ENCODE measurements at places on chromosomes 2 and 18.
A peak's percentile ranks its signal among the peaks of the same experiment; 100 is the strongest.

DNA sequence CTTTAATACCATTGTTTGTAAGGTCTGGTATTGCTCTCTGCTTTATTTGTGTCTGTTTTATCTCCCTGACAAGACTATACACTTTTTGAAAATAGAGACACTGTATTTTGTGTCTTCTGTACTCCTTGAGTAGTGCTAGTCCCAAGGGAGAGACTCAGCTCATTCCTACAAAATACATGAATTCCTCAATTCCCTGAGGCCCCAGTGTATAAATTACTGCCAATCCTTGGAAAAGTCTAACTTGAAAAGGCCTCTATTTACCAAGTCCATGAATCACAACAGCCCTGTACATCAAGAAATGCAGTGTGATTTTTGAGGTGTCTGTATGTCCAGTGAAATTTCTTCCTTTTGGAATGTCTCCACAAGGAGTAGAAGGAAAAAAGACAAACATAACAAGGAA, 34.9 kb upstream of the NEDD4L start:
- DNase-seq, result no peak

DNA sequence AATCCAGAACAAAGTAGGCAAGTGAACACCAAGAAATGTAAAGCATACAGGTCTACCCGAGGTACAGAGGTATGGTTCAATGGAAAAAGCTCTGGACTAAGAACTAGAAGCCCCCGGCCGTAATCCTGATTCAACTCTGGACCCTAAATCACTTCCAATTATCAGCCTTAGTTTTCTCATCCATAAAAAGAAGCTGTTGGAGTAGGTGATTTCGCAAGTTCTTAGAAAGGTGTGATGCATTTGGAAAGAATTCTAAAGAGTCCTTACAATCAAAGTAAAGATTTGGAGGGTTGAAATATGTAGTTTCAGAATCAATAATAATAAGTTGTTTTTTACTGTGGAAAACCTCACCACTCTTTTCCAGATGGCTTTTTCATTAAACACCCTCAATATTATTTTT, 622.1 kb upstream of the ID2 start:
- DNase-seq, result no peak

- DNase-seq, result no peak
Observed at GRCh38 chr18:27556741-27557140, 371.6 kb upstream of the CHST9 start.

DNA sequence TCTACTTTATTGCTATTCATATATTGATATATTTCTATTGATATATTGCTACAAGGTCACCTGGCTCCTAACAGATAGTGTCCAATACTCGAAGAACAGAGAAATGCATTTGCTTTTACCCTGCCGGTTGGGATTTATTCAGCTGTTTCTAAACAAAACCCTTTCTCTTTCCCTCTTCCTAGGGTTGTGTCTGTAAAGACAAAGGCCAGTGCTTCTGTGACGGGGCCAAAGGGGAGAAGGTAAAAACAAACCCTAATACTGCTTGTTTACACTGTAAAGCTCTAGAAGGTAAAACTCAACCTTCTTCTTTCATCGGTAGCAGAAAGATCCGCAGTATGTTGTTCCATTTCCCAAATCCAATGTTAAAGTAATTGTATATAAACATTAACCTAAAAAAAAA, 73.4 kb downstream of the COL4A3 start:
- no peak for DNase-seq

GRCh38 chr2:181937473-181937872, 45.9 kb downstream of the ITPRID2 start:
- no peak for DNase-seq

DNA sequence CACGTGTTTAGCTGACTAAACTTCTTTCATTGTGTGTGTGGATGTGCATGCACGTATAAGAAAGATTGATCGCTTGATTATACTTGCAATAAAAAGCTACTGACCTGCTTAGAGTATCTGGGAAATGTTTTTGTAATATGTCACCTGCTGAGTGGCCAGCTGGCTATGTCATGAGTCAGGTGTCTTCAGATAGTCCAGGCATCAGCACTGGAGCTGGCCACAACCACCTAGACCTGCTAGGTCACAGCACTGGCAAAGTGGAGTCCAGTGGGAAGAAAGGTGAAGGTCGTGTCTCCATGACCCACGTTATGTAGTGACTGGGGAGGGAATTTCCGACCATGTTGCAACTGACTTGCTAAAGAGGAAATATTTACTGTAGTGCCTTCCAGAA, 147.0 kb downstream of the ESCO1 start:
- DNase-seq, result no peak

GRCh38 chr18:61706276-61706915, 186.4 kb downstream of the RNF152 start:
- no peak for DNase-seq

GRCh38 chr2:175468431-175469098, 287.1 kb upstream of the ATP5MC3 start:
- no peak for DNase-seq

DNA sequence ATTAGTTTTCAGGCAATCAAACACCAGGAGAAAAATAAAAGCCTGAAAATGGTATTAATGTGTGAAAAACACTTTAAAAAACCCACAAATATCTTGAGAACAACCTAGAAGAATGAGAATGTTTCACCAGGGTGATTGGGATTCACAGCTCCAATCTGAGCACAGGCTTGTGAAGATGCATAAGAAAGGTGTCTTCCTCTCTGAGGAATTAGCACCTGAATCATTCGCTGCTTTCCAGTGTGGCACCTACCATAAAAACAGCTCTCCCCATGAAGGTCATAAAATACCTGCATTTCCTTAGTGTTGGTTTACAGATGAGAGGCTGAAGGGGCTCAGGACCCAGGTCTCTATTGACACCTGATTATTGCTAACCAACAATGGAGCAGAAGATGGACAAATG, 499.7 kb upstream of the KLHL29 start:
- no peak for DNase-seq

DNA sequence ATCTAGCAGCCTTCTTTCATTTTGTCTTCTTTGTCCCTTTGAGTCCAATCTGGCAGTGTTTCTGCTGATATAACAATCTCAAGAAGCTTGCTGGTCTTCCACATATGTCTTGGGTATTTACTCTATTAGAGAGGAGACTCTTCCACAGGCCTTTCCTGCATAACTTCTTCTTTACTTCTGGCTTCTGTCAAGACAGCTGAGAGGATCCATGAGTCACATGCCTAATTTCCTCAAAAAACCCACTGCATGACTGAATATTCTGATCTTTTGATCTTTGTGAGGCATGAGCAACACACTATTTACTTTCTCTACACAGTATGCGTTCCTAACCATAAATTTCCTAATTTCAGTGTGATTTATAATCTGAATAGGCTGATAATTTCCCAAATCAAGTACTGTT, 5.1 kb upstream of the DCC start:
- no peak for DNase-seq

- peak; percentile 46 for DNase-seq
Observed at GRCh38 chr2:24724111-24724775, 68.9 kb downstream of the PTRHD1 start.

DNA sequence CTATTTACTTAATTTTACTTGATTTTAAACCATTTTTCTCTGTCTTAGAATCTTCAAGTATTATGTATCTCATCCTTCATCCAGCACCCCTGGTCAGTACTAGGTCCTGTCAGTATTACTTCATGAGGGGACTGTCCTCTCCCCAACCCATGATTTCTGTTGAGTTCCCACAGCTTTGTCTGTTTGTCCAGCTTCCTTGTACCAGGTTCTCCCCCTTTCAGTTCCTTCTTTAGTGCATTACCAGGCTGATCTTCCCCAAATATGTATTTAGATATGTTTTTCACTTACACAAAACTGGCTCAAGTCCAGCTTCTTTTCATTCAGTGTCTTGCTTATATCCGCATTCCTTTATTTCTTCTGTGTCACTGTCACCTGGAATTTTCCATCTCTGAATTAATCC, 13.8 kb upstream of the TTC27 start:
- DNase-seq, result no peak

DNA sequence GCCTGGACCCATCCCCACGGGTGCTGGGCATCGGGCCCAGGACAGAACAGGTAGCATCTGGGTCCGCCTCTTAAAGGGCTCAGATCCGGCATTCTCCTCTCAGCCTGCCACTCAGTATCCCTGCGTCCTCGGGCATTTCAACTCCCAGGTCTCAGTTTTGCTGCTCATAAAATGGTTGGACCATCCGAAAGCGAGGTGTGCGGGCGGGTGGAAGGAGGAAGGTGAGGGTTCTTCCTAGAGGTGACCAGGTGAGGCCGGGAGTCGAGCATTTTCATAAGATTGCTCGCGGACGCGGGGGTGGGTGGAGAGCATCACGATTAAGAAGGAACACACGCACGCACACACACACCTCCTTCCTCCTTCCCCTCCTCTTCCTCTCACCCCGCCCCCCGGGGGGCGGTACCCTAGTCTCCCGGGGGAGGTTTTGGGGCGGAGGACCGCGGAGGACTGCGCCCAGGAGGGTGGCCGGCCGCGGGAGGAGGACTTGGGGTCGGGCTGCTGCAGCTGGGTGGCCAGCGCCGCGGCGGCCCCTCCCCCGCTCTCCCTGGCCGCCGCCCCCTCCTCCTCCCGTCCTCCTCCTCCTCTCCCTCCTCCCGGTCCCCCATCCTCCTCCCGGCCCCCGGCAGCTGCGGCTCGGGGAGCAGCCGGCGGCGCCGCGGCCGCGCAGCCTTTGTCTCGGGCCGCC, 97.9 kb upstream of the GPR45 start:
- DNase-seq, result no peak

DNA sequence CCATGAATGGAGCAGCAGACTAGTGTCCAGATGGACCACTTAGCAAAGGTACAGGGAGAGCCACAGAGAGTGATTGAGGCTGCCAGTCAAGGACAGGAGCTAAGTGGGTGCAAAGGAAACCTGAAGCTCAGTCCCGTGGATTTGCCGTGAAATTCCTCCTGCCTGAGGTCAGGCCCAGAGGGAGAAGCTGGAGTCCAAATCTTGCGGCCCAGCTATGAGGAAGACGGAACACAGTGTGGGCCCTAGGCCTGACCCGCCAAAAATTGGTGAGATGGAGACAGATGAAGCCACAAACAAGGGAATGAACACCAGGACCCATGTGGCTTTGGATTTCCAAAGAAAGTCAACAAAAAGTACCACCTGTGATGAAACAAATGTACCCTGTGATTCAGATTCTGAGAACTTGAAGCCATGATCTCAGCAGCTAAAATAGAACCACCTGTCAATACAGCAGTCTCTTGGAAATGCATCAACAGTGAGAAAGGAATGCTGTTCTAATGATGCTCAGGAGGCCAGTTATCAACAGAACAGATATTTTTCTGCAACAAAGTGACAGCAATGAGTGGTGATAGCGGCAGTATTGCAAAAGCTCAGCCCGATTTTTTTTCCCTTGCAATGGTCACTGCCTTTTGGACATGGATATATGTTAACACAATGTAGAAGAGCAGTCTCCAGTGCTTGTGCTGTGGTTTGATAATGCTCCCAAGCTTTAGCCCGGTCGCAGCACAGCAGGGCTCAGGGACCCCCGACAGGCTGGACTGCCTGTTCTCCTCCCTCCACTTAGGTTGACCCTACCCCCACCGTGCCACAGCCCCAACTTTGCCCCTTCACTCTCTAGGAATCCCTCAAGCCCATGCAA, 10.7 kb downstream of the COL6A3 start:
- DNase-seq, result no peak

- DNase-seq, result no peak
Observed at GRCh38 chr2:202432776-202433175, 56.6 kb downstream of the BMPR2 start.

DNA sequence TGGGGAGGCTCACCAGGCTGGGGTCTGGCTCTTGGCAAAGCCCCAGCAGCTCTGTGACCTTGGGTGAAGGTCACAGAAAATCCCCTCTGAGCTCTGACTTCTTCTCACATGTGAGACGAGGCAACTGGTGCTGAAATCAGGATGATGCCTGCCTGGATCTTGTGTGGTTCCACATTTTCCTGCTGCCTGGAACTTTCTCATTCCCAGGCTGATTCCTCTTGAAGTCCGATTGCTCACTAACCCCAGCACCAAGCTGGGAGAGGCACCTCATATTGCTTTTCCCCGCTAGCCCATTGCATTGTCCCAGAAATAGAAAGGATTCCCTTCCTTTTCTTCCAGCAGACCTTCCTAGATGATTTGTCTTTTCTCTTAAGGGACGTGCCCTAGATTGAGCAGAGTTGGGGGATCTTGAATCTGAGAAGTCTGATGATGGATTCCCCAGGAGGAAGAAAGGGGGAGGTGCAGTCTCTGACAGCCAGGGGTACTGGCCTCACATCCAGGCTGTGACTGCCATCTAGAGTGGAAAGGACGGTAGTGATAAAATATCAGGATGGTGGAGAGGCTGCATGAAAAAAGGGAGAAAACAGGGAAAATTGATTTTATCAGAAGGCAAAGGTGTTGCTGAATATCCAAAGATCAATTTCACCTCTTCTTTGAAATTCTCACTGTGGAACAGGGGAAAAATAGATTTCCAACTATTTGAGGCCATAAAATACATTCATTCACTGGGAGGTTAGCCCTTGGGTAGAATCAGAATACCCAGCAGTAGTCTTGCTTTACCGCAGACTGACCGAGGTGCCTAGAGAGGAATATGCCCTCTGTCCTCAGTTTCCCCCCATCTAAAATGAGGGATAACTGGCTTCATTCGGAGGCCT, 96.3 kb downstream of the FAM210A start:
- DNase-seq, result no peak

DNA sequence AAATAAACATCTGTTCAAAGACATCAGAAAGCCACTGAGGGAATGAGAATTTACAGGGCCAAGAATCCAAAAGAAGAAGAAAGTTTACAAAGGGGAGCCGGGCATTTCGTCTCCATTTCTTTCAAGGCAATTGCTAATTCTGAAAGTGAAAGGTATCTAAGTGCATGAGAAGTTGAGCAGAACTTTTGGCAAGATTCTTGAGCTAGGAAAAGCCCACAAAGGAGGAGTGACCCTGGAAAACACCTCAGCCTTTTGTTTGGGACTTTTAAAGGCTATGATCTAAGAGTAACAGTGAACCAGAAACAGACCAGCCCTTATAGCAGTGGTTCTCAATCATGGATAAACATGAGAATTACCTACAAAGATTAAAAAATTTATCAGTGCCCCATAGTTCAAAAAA, 87.4 kb downstream of the MDH1 start:
- no peak for DNase-seq

DNA sequence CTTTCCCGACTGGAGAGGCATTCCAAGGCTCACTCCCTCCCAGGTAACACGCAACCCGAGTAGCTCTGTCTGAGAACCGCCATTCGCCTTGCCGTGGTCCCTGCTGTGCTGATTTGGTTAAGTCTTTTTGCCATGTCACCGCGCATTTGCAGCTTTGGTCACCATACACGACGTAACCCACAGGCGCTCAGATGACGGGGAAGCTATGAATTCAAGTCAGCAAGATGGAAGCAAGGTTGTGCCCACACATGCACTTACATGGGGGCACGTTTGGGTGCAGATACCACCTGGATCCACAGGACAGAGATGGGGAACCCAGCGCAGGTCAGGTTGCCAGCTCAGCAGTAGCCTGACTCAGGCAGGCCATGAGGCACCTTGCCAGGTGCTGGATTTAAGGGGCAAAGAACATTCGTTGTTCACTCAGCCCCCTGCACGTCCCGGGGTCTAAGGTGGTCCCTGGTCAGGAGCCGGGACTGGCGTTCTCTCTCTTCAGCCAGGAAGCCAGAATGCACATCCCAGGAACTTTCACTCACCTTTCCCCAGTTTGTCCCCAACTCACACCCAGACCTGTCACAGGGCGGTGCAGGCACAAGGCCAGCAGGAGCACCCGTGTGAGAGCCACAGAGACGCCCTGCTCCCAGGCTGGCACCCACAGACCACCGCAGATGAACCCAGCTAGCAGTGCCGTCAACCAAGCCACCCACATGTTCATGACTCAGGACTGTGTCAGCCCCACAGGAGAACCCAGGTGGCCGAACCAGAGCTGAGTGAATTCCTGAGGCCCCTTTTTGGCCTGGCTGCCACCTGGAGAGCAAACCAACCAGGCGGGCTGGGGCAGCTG, 19.9 kb downstream of the SNED1 start:
- DNase-seq, result no peak

Data from BJ (cell line).